ENCODE measurements at places on chromosomes 7 and 10.
A peak's percentile ranks its signal among the peaks of the same experiment; 100 is the strongest.

GRCh38 chr7:111753968-111754367 is 191.7 kb upstream of the IMMP2L start:
- no peak for DNase-seq

GRCh38 chr10:31754803-31755624 is 173.6 kb downstream of the ARHGAP12 start:
- no peak for DNase-seq

GRCh38 chr10:69451784-69452251 is 553 bp downstream of the TSPAN15 start:
- no peak for DNase-seq

- DNase-seq: peak; percentile 70
Measured at GRCh38 chr10:69449841-69450240, 1.4 kb upstream of the TSPAN15 start.

- peak; percentile 94 for DNase-seq
Measured at GRCh38 chr10:70302292-70302691, 18.5 kb upstream of the NPFFR1 start.

- DNase-seq: no peak
Measured at GRCh38 chr7:130793855-130794618, 60.0 kb upstream of the KLF14 start.

Measured in suppressor macrophage treated with lipopolysaccharide for 4 hours (primary cell).